ENCODE measurements at places on chromosomes 16 and 17.

GRCh38 chr16:79599256-79599836 lies 1.2 kb downstream of the MAF start:
- no peak for DNase-seq

GRCh38 chr17:6666077-6666521 lies 14.5 kb downstream of the C17orf100 start:
- DNase-seq: peak; percentile 14

GRCh38 chr16:30340621-30341020 lies 14.5 kb downstream of the CD2BP2 start:
- no peak for DNase-seq

DNA sequence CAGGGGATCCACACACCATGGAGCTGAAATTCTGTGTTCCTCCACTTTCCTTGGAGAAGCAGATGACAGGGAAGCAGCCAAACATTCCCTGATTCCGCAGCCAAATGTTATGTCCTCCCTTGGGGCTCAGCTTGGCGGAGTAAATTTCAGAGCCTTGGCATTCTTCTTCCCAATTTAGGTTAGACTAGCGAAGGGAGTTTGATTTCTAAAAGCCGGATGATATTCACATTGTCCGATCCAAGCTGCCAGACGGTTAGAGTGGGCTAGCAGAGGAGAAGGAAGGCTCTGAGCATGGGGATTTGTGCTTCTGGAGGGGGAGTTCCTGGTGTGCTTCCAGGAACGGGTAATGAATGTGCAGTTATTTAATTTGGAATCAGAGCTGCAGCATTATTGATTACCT lies 380.4 kb upstream of the EEF2KMT start:
- DNase-seq: no peak

GRCh38 chr17:59337741-59338299 lies 6.4 kb downstream of the YPEL2 start:
- DNase-seq: no peak

DNA sequence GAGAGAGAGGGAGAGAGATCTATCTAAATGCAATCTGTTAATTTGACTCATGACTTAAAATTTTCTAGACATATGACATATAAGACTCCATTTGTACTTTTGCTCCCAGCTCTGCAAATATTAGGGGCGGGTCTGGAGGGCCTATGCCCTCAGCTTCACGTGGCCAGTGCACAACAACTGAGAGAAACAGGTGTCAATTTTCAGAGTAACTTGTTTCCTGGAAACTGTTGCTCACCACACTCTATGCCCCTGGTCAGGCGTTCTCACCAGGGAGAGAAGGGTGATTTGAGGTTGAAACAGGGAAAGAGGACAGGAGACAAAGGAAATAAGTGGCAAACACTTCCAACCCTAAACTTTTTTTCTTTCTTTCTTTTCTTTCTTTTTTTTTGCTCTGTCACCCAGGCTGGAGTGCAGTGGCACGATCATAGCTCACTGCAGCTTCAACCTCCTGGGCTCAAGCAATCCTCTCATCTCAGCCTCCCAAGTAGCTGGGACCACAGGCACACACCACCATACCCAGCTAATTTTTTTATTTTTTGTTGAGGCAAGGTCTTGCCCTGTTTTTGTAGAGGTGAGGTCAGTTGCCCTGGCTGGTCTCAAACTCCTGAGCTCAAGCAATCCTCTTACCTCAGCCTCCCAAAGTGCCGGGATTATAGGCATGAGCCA lies 270.0 kb downstream of the SLC39A11 start:
- no peak for DNase-seq

DNA sequence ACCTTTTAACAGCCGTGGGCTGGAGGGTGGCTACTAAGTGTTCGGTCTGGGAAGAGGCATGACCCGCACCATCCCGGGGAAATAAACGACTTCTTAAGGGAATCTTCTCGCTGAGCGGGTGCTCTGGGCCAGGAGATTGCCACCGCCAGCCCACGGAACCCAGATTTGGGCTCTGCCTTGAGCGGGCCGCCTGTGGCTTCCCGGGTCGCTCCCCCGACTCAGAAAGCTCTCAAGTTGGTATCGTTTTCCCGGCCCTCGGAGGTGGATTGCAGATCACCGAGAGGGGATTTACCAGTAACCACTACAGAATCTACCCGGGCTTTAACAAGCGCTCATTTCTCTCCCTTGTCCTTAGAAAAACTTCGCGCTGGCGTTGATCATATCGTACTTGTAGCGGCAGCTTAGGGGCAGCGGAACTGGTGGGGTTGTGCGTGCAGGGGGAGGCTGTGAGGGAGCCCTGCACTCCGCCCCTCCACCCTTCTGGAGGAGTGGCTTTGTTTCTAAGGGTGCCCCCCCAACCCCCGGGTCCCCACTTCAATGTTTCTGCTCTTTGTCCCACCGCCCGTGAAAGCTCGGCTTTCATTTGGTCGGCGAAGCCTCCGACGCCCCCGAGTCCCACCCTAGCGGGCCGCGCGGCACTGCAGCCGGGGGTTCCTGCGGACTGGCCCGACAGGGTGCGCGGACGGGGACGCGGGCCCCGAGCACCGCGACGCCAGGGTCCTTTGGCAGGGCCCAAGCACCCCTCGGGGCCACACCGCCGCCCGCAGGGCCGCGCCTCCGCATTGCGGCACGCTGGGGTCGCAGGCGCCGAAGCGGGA lies 3.6 kb upstream of the CBX4 start:
- DNase-seq: no peak

- no peak for DNase-seq
Measured at GRCh38 chr17:45841883-45842525, 2.7 kb upstream of the SPPL2C start.

- no peak for DNase-seq
Measured at GRCh38 chr16:12600116-12600515, 203.6 kb downstream of the CPPED1 start.

- no peak for DNase-seq
Measured at GRCh38 chr17:19346351-19347255, 15.9 kb downstream of the B9D1 start.
